ENCODE measurements at places on chromosomes 3 and 15.

DNA sequence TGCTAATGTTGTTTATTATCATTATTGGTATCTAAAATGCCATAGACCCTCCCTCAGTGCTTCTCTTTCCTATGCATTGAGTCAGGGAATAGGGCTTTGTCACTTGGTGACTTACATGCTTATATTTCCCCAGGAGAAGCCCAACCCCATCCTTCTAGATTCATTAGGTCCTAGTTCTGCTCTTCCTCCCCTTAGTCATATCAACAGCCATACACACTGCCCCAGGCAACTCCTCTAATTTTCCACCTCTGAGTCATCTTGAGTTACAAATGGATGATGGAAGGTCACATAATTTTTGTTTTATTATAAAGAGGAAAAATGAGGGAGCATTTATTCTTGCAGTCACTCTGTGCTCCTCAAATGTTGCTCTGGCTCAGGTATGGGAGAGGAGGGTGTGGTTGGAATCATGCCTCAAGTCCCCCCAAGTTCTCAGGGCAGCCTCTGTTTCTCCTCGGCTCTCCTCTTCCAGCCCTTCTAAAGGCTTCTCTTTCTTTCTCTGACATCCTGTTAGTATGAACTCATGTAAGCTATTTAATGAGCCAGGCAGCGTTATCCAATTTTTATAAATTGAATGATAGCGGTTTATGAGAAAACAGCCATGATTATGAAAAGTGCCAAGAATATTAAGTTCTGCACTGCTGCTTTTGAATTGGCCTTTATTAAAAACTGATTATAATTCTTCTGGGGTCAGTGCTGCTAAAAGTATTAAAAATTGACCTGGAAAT is 45.6 kb upstream of the FSTL1 start:
- no peak for DNase-seq

DNA sequence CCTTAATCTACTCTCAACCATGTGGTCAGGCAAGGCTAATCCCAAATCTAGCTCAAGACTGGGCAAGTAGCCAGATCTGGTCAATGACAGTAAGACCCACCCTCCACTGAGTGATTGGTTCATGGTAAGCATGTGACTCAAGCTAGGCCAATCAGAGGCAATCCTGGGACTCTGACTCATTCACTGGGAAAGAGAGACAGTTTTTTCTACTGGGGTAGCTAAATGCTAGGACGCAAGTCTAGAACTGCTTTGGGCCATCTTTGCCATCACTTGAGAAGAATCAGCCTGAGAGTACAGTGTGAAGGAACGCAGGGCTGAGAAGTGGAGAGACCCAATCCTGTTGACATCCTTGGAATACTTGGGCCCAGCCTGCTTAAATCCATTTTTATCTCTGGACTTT is 9.4 kb upstream of the RAD18 start:
- no peak for DNase-seq

GRCh38 chr15:82535566-82536408 is 4.5 kb downstream of the RPS17 start:
- peak; percentile 28 for DNase-seq

- no peak for DNase-seq
These were observed 94.3 kb upstream of the C3orf80 start for GRCh38 chr3:160130950-160131349.

- no peak for DNase-seq
These were observed 172.0 kb downstream of the UNC13C start for GRCh38 chr15:54150255-54150654.

- no peak for DNase-seq
These were observed 12.4 kb downstream of the GYG1 start for GRCh38 chr3:149003653-149004305.

DNA sequence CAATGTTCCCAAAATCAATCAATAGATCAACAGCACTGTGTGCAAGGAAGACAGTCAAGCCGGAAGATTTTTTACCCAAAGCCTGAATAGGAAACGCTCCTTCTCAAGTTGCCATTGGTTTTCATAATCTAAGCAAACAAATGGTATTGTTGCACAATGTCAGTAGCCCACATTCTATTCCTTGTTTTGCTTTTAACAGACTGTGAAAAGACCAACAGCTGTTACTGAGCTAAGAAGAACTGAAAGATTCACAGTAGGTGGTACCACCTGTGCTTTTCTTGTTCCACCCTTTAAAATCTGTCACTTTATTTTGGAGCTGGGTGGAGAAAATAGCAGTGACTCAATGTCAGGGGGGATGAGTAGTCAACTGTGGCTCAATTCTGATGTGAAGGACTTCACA is 357.5 kb upstream of the CADM2 start:
- no peak for DNase-seq

GRCh38 chr15:65305150-65305758 is 777 bp downstream of the RNU5B-1 start:
- no peak for DNase-seq

GRCh38 chr15:43329217-43329959 is 985 bp downstream of the LCMT2 start:
- DNase-seq: peak; percentile 83

DNA sequence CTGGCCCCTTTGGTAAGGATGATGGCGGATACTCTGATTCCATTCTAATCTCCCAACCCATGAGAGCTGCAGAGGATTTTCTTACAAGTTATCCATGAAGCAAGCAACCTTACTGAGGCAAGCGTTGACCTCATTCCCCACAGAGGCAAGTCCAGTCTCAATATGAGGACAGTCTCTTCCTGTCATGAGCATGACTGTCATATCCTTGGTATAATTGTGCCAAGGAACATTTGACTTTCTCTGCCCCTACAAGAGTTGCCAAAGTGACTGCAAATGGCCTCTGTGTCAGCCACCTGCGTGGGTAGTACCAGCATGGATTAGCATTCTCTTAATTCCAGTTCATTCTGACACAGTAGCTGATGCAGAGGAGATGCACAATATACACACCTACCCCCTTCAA is 71.2 kb upstream of the TMEM158 start:
- DNase-seq: no peak

- DNase-seq: no peak
These were observed 7.7 kb upstream of the FLNB start for GRCh38 chr3:58000306-58001085.

- DNase-seq: no peak
These were observed 18.9 kb downstream of the SLC6A11 start for GRCh38 chr3:10834951-10835350.

- no peak for DNase-seq
These were observed 50.6 kb upstream of the MLF1 start for GRCh38 chr3:158520433-158520832.

DNA sequence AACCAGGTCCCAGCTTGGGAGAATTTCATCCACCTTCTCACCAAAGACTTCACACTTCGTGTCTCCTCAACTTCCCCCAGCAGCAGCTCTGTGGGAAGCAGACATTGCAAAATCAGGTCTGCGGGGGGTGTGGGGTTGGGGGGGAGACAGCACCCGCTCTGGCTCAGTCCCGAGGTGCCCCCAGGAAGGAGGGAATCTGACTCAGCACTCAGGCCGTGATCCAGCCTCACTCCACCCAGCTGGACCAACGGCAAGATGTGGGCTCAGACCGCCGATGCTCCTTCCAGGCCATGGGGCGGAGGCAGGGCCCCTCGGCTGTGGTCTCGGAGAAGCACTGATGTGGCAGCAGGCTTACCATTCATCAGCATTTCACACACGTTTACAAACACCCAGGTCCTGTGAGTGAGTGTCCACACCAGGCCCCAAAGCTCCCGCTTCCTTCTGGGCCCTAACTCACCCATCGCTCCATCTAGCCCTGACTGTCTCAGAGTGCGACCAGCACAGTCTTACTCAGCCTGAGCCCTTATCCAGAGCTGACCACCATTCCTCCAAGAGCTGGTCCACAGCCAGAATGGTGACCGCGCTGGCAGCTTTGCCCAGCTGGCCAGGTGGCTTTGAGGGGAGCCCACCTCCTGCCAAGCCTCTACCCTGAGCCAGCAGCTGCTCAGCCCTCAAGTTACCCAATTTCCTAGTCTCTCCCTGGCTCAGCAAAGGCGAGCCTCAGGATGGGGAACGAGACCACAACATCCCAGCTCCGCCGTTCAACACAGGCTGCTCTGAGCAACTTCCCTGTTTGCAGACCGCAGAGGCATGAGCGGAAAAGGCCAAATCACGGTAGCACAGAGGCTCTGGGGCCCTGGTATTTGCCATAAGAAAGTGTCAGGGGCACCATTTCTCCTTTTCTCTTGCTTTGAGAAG is 3.3 kb downstream of the STAB1 start:
- DNase-seq: peak; percentile 92

DNA sequence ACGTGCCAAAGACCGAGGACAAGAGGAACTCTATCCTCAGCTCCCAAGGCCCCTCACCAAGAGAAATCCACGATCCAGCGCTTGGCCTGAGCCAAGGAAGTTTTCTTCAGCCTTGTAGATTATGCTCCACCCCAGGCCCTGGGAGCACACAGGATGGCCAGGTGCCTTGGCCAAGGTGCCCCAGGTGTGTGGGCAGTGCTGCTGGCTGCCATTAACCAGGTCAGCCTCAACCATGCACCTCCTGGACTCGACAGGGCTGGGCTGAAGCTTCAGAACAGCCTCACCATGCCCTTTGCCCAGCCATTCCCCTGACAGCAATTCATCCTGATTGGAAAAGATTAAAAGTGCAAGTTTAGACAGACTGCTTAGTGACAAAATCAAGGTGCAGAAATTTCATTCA is 10.9 kb upstream of the MESP1 start:
- peak; percentile 54 for DNase-seq

GRCh38 chr3:155934230-155934629 is 63.8 kb downstream of the GMPS start:
- no peak for DNase-seq

GRCh38 chr15:62624547-62625378 is 417.8 kb upstream of the TPM1 start:
- DNase-seq: no peak

DNA sequence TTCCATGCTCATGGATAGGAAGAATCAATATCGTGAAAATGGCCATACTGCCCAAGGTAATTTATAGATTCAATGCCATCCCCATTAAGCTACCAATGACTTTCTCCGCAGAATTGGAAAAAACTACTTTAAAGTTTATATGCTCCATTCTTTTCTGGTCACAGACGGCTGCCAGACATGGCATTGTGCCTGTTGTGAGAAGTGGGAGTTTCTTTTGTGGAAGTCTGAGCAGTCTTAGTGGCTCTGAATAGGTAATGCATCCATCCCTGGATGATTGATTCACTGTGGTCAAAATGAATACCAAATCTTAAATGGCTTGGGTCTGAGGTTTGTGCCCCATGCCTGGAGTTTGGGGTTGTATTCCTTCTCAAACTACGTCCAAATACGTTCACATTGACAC is 274.5 kb upstream of the AZI2 start:
- DNase-seq: no peak

GRCh38 chr3:190014940-190015339 is 105.8 kb downstream of the P3H2 start:
- DNase-seq: no peak

DNA sequence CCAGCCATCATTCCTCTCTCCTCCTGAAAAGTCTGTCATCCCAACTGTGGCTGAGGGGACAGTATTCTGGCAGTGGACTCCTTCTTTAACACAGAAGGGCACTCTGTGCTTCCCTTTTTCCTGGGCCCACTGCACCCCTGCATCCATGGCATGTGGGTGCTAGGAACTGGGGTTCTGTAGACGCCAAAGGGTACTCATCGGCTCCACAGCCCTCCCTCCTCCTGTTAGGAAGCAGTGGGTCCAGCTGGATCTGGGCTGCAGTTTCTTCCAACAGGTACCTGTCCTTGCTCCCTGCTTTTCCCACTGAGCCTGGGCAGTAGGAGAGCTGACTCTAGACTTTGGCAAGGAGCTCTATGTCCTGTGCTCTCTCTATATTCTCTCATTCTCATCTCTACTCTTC is 6.4 kb upstream of the MANF start:
- peak; percentile 23 for DNase-seq

- DNase-seq: no peak
These were observed 2.5 kb upstream of the RGMA start for GRCh38 chr15:93091465-93091864.

GRCh38 chr15:58546635-58547627 is 115.1 kb downstream of the LIPC start:
- peak; percentile 91 for DNase-seq

DNA sequence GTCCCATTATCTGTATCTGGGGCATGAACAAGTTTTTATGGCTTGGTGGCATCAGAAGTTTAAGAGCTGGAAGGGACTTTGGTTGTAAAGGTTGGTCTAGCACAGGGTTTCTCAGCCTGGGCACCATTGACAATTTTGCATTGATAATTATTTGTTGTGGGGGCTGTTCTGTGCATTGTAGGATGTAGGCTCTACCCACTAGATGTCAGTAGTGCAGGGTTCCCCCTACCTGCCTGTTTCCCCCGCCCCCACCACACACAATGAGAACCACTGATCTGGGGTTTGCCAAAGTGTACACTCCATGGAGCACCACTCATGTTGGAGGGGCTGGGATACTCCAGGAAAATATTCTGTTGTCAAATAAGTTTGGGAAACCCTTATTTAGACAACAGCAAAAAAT is 42.7 kb downstream of the PLCL2 start:
- no peak for DNase-seq

GRCh38 chr3:195241592-195242355 is 29.2 kb downstream of the XXYLT1 start:
- DNase-seq: peak; percentile 22

DNA sequence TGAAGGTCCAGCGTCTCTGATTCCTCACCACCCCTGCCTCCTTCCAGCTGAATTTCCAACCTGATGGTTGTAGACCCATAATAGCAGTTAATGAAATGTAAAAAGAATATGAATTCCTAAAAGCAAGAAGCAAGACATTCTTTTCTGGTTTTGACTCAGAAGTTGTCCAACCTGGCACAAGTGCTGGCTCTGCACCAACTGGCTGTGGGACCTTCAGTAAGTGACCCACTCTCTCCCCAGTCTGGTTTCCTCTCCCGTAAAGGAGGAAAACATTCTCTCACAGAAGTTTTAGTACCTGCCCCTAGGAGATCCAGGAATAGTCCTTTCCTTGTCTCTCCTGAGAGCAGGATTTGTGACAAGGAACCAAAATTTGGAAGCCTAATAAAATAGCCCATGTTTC is 236.9 kb upstream of the TRIM42 start:
- no peak for DNase-seq

DNA sequence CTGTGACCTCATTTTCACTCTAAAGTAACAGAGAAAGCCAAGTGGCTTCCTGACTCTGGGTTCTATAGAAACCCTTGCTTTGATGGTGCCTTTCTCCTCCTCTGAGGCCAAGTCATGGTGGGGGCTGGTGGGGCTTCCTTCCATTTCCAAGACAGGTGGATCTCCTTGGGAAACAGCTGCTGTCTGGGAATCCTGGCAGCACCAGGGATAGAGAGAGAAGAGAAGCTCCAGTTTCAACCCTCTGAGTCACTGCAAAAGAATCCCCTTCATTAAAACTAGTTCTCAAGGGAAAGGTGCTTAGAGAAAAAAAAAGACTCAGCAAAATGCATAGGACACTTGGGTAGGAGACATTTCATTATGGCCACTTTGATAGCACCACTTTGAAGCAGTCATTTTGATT is 614.4 kb downstream of the FHIT start:
- no peak for DNase-seq
